ENCODE measurements at places on chromosomes 7 and 10.
A peak's percentile ranks its signal among the peaks of the same experiment; 100 is the strongest.

- H3K36me3 ChIP-seq, result no peaks in the 10 kb centered on the region
- no peaks in the 10 kb centered on the region for H3K27me3 ChIP-seq
- no peak for DNase-seq
Observed at GRCh38 chr7:93765475-93765874, 125.1 kb downstream of the TFPI2 start.

GRCh38 chr10:127283017-127283416 is 86.6 kb upstream of the INSYN2A start:
- no peaks in the 10 kb centered on the region for H3K36me3 ChIP-seq
- H3K27ac ChIP-seq, result no peak overlapping the region
- no peaks in the 10 kb centered on the region for H3K27me3 ChIP-seq
- H3K4me1 ChIP-seq, result no peaks in the 10 kb centered on the region
- H3K4me3 ChIP-seq, result no peak overlapping the region

- H3K4me1 ChIP-seq, result peaks cover 47% of the 10 kb centered on the region
- H3K36me3 ChIP-seq, result no peaks in the 10 kb centered on the region
- H3K27ac ChIP-seq, result peak overlapping the region; percentile 83
Observed at GRCh38 chr7:139681463-139681755, 96.4 kb downstream of the HIPK2 start.

DNA sequence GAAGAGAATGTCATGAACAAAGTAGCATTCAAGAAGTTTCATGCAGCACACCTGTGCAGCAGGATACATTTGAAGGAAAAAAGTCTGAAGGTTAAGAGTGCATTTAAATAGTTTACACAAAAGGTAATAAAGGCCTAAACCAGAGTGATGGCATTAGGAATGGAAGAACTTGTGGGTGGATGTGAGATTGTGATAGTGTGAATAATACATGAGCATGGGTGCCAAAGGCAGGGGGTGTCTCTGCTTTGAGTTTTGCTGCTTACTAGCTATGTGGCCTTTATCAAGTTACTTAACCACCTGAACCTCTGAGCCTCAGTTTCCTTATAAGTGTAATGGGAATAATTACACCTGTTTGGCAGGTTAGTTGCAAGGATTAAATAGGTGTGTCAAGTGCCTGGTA is 21.0 kb downstream of the AGK start:
- H3K27ac ChIP-seq, result no peak overlapping the region
- no peaks in the 10 kb centered on the region for H3K27me3 ChIP-seq
- no peak for DNase-seq
- H3K4me3 ChIP-seq, result no peak overlapping the region
- H3K4me1 ChIP-seq, result no peaks in the 10 kb centered on the region

DNA sequence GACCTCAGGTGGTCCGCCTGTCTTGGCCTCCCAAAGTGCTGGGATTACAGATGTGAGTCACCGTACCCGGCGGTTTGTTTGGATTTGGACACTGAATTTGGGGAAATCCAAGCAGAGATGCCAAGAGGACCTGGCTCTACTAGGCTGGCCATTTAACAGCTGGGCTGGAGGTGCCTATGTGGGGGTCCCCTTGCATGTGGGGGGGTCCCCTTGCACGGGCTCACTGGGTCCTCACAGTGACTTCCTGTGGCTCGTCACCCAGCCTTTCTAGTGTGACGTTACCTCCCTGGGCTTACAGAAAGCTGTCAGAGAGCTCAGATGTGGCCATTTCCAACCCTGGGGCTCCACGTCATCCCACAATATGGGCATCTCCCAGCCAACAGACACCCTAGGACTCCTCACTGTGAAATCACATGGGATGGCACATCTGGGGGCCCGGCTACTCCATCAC is 49.3 kb upstream of the GNA12 start:
- no peak overlapping the region for H3K4me3 ChIP-seq
- H3K36me3 ChIP-seq, result no peaks in the 10 kb centered on the region
- no peaks in the 10 kb centered on the region for H3K4me1 ChIP-seq
- no peak for DNase-seq

DNA sequence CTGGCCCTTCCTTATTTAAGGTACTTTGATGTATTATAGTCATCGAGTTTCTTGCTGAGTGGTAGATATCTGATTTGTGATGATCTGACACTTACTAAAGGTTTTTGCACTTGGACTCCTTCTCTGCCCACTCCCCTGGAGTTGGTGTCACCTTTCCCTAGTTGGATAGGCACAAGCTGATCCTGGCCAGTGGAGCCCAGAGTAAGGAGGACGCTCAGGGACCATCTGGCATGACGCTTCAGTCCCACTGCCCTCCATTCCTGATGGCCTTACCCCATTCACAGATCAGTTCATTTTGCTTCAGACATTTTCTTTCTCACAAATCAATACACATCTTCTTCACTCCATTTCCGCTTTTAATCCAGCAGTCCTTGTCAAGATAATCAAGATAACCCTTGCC is 20.1 kb downstream of the ASB15 start:
- no peak for DNase-seq
- no peaks in the 10 kb centered on the region for H3K27me3 ChIP-seq
- no peak overlapping the region for H3K4me3 ChIP-seq
- no peaks in the 10 kb centered on the region for H3K4me1 ChIP-seq
- no peaks in the 10 kb centered on the region for H3K36me3 ChIP-seq

DNA sequence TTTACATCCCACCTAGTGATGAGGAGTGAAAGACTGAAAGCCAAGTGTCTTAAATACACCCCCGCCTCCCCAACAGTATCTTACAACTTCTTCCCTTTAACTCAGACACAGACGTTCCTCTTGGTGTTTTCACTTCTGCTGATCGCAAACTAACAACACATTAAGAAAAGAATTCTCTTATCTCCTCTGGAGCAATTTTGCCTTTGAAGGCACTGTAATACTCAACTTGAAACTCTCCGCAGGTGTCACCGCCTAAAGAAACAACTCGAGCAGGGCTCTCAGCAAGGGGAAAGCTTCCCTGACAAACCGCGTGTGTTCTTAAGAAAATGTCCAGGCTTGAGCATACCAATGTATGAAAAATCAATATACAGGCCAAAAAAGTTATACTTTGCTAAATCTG is 452 bp downstream of the SEMA3C start:
- no peaks in the 10 kb centered on the region for H3K27me3 ChIP-seq
- peaks cover 38% of the 10 kb centered on the region for H3K36me3 ChIP-seq
- peak overlapping the region; percentile 94 for H3K27ac ChIP-seq
- peaks cover 68% of the 10 kb centered on the region for H3K4me1 ChIP-seq

DNA sequence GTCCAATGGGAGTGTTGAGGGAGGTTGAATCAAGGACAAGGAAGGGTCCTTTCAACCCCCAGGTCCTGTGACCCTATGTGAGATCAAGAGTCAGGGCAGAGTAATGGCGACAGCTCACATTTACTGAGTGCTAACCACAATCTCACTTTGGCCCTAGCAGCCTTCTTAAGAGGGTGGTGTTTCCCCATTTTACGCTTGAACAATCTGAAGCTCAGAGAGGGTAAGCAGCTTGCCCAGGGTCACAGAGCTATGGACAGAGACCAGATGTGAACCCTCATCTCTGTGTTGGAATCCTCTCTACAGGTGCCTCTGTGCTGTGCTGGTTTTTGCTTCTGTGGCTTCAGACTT is 102.0 kb downstream of the GRK5 start:
- no peak overlapping the region for H3K27ac ChIP-seq
- no peaks in the 10 kb centered on the region for H3K36me3 ChIP-seq
- DNase-seq, result no peak
- H3K4me3 ChIP-seq, result no peak overlapping the region

DNA sequence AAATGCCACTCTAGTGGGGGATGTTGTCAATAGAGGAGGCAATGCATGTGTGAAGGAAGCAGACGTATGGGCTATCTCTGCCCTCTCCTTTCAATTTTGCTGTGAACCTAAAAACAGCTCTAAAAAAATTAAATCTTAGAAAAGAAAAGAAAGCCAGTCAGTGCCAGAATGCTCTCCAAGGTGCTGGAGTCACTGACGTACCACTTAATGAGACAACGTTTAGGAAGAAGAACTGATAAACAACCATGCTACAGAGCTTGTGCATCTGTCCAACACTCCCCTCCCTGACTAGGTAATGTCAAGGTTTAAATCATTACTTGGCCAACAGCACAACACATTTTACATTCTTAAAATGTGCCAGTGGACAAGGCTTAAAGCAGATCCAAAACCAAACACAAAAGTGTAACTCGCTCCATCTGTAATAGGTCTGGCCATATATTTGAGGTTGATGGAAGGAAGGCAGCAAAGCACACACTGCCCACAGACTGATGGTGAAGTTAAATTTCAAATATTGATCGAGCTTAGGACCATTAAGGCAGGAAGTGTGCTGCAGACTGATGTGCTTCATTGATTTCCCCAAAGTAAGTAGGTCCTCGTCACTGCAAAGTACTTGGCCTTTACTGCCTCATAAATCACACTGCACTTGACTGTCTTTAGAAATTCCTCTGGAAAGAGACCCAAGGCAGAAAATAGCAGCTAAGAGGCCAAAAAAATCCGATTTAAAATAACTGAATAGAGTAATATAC is 15.5 kb downstream of the ARMH3 start:
- H3K4me1 ChIP-seq, result no peaks in the 10 kb centered on the region
- no peak for DNase-seq
- H3K4me3 ChIP-seq, result no peak overlapping the region

DNA sequence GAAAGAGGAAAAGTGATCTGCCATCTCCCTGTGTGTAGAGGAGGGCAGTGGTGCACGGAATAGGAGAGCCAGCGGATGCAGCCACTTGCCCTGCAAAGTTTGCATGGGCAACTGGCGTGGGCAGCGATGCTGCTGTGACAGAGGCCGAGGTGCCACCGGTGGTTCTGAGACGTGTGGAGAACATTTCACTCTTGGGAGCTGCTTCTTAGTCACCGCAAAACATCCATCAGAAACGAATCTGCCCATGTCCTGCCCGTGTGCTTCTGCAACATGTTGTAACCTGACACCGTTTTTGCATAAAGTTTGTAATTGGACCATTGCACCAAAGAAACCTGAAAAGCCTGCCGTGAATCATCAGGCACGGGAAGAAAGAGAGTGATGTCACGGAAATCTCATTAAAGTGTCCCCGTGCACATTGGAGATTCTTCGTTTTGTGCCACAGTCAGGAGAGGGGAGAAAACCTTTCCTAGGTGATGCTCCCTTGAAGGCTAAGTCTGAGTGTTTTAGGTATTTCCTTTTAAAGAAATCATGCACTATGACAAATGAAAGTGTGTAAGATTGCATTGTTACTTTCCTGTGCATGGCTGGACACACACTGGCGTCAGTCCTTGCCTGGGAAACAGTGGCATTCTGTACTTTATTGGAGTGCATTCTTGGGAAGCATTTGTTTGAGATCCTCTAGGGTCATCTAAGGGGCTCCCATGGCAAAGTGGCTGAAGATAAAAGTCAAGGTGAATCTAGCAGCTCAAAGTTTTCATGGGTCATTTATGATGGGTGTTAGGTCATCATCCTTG is 302.6 kb downstream of the KLF6 start:
- H3K27me3 ChIP-seq, result no peaks in the 10 kb centered on the region
- no peaks in the 10 kb centered on the region for H3K36me3 ChIP-seq
- H3K4me3 ChIP-seq, result no peak overlapping the region
- H3K4me1 ChIP-seq, result peaks cover 15% of the 10 kb centered on the region

DNA sequence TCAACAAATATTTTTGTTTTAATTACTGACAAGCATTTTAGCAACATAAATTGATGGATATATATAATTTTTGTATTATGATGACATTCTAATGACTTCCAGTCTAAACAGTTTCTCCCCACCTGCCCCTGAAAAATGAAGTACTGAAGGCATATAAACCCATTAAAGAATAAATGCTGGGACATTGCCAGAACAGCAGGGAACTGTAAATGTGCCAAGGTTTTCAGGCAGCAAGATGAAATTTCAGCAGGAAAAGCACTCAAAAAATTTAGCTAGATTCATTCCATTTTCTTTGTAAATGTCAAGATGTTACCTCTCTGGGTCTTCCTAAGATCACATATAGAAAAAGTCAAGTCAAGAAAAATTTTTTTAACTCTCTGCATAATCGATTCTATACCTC is 11.0 kb upstream of the TLL2 start:
- no peaks in the 10 kb centered on the region for H3K4me1 ChIP-seq
- H3K27ac ChIP-seq, result no peak overlapping the region
- peaks cover 99% of the 10 kb centered on the region for H3K36me3 ChIP-seq
- no peak overlapping the region for H3K4me3 ChIP-seq

DNA sequence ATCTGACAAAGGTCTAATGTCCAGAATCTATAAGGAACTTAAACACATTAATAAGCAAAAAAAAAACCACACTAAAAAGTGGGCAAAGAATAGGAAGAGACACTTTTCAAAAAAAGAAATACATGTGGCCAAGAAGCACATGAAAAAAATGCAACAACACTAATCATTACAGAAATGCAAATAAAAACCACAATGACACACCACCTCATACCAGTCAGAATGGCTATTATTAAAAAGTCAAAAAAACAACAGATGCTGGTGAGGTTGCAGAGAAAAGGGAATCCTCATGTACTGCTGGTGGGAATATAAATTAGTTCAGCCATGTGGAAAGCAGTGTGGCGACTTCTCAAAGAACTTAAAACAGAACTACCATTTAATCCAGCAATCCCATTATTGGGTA is 119.0 kb downstream of the LMBR1 start:
- H3K4me1 ChIP-seq, result peaks cover 3% of the 10 kb centered on the region
- H3K36me3 ChIP-seq, result no peaks in the 10 kb centered on the region
- no peaks in the 10 kb centered on the region for H3K27me3 ChIP-seq
- H3K4me3 ChIP-seq, result no peak overlapping the region
- no peak overlapping the region for H3K27ac ChIP-seq

DNA sequence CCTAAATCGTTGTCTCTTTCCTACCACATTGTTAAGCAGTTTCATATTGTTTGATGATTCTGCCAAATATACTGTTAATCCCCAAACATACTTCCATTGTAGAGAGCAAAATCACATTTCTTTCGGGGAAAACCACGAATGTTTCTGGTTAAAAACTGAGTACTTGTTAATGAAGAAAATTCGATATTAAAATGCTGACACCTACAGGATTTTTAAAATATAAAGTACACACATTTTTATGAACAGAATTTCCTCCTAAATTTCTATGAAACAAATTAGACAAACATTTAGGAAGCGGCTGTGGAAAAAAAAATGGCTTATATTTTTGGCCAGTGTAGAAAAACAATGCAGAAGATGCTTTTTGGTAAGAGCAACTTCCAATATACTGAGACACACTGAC is 68.8 kb downstream of the IDE start:
- no peaks in the 10 kb centered on the region for H3K27me3 ChIP-seq
- H3K27ac ChIP-seq, result no peak overlapping the region
- H3K4me1 ChIP-seq, result no peaks in the 10 kb centered on the region
- no peak overlapping the region for H3K4me3 ChIP-seq
- peaks cover 61% of the 10 kb centered on the region for H3K36me3 ChIP-seq

GRCh38 chr7:74164985-74165456 is 9.1 kb upstream of the EIF4H start:
- peaks cover 6% of the 10 kb centered on the region for H3K4me1 ChIP-seq
- no peaks in the 10 kb centered on the region for H3K27me3 ChIP-seq
- no peak overlapping the region for H3K27ac ChIP-seq
- no peak overlapping the region for H3K4me3 ChIP-seq
- DNase-seq, result no peak

DNA sequence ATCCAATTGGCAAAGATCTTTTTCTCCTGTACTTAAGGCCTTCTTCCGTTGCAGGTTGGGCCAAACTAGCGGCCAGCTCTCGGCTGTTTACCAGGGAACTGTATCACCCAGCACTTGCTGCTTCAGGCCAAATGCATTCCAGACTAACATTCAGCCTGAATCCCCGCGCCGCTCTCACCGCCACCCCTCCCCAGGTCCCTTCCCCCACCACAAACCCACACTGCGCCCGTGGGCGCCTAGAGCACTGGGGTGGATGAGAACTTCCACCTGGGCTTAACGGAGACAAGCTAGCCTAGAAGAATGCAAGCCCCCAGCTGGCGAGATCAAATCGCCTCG is 676 bp downstream of the TCAF1 start:
- H3K27me3 ChIP-seq, result no peaks in the 10 kb centered on the region
- DNase-seq, result no peak
- H3K36me3 ChIP-seq, result no peaks in the 10 kb centered on the region
- peaks cover 14% of the 10 kb centered on the region for H3K4me1 ChIP-seq
- H3K4me3 ChIP-seq, result peak overlapping the region; percentile 64
- peak overlapping the region; percentile 77 for H3K27ac ChIP-seq

Measured in RWPE2 (cell line).